Renal pelvis (tissue), 12 donors: ENCODE measurements at places on chromosomes 1 and 21. TPM values are rescaled to one million over a fixed set of nuclear protein-coding genes. Genes with fewer than 3 reads are reported as not detected.

Gene ACTN2
- polyA plus RNA-seq = 1.1 TPM

- DNase-seq = no peak
These were observed 21.6 kb downstream of the ZBTB17 start for GRCh38 chr1:15954316-15954715.

Gene RIMKLA
- polyA plus RNA-seq = 0.63 TPM

GRCh38 chr1:240134596-240134995 is 42.9 kb downstream of the FMN2 start:
- no peak for DNase-seq

DNA sequence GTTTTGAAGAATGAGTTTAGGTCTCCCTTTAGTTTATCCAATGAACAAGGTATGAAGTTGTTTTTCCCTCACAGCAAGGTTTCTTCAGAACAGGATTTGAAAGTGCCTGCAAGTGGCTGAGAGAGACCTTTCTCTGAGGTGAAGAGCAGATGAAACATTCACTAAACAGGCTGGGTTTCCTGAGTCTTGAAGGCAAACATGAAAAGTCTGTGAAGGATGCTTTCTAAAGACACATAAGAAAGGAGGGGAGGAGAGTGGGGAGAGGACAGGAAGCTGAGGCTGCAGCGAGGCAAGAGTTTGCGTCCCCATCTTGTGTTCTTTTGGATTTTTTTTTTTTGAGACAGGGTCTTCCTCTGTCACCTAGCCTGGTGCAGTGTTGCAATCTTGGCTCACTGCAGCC is 95.7 kb upstream of the SIM2 start:
- no peak for DNase-seq

- DNase-seq = no peak
These were observed 333.6 kb downstream of the KCNH1 start for GRCh38 chr1:210800301-210800700.

GRCh38 chr1:193438771-193439170 is 252.4 kb upstream of the B3GALT2 start:
- no peak for DNase-seq

GRCh38 chr21:42216726-42217572 is 2.0 kb upstream of the ABCG1 start:
- no peak for DNase-seq

DNA sequence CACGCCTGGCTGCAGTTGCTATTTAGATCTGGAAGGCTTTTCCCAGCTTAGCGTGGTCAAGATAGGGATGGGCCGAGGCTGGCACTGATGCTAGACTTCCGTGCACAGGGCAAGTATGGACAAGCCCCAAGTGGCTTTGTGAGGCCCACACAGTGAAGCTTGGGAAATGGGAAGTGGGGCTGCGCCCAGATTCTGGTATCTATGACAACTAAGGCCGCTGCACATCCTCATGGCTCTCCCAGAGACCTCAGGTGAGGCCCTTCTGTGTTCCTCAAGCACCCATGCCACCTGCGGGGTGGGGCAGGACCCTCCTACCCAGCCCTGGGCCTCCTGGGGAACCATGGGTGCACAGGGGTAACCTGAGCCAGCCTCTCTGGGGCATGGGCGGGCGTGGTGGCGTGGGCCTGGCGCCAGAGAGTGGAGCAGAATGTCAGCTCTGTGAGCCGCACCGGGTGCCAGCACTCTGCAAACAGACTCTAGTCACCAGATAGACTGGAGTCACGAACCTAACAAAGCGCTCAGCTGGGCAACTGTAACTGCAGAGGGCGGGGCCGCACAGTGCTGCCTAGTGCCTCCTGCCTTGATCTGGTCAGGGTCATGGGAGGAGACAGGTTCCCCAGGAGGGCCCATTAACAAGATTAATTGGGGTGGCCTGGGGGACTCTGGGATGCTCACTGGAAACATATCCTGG is 46.4 kb downstream of the ELF3 start:
- no peak for DNase-seq

- DNase-seq = no peak
These were observed 725.2 kb downstream of the LRRIQ3 start for GRCh38 chr1:73472810-73473209.
